Endothelial cell (in vitro differentiated cells): ENCODE measurements at places on chromosomes 3 and 15. TPM values are rescaled to one million over a fixed set of nuclear protein-coding genes. Genes with fewer than 3 reads are reported as not detected.
A peak's percentile ranks its signal among the peaks of the same experiment; 100 is the strongest.

DNA sequence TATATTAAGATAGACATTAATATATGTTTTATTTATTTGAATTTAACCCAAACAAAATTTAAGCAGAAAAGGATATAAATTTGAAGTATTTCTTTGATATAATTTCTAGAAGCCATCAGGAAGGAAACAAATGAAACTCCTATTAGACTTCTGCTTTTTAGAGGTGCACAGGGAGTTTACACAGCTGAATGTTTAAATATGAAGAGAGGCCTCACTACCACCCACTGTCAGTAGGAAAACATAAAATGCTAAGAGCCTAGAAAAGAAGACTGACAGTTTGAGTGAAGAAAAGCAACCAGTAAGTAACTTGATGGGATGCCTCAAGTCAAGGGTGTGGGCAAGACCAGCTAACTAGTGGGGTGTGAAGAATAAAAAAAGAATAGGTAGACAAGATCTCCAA, 19.7 kb downstream of the PLSCR2 start:
- no peak for DNase-seq

DNA sequence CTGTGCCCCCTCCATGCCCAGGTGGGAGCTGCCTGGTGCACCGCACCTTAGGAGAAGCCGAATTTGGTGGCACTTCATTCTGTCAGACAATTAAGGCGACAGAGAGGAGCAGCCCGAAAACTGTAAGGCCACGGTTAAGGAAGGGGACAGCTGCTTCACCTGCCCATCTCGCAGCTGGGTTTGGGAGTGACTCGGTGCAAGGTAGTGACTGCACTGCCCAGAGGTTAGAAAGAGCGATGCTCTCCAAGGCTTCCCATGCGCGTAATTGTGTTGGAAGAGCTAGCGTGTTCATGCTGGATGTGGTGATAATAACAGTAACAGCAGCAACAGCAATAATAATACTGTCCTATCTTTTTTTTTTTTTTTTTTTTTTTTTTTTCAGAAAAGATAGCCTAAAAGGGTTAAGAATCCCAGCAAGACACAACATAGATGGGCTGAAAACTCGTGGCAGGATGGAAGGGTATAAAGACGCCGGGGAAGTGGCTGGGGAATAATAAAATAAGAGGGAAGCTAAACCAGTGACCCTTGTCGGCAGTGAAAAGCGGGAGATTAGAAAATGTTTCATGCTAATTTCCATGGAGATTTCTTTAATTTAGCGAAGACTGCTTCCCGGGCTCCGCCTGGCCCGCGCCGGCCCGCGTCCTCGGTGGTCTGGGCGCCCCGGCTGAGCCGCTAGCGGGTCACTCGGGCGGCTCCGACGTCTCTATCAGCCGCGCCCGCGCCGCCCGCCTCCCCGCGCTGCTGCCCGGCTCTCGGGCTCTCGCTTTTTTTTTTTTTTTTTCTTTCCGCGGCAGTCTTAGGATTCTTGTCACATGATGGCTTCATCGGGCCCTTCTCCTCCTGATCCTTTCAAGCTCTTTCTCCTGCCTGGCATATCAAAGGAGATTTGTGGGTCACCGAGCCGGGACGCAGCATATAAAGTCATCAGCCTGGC, 617.1 kb downstream of the NR2F2 start:
- DNase-seq: peak; percentile 31

CLRN1 gene
- total RNA-seq: not detected

ZNF860 gene
- 1.1 TPM for total RNA-seq

- DNase-seq: no peak
Observed at GRCh38 chr15:62047282-62047827, 12.9 kb downstream of the VPS13C start.

- no peak for DNase-seq
Observed at GRCh38 chr15:63701365-63701764, 104.2 kb downstream of the FBXL22 start.

GRCh38 chr3:125266971-125267370, 54.4 kb upstream of the SLC12A8 start:
- DNase-seq: no peak

GRCh38 chr15:90744759-90745402, 27.7 kb downstream of the BLM start:
- no peak for DNase-seq

- no peak for DNase-seq
Observed at GRCh38 chr15:73915082-73915481, 11.2 kb upstream of the LOXL1 start.

DNA sequence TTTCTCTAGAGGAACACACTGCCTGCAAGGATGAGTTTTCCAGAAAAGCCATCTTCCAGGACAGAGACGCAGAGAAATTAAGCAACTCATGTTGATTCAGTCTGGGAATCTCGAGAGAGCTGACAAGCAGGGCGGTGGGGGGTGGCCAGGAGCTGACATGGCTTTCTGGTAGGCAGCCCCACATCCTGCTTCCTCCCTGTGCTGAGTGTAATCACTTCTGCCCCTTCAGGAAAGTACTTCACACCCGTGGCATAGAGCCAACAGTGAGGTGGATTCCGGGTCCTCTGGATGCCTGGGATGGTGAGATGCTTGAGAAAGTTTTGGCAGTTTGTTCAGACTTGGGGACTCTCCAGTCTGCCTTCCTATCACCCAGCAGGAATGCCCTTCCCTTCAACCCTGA, 221.1 kb downstream of the SLCO3A1 start:
- DNase-seq: no peak

SLC22A13 gene
- 0.21 TPM for total RNA-seq

DNAJB8 gene
- not detected for total RNA-seq

GOLGA8N gene
- total RNA-seq: 2.3 TPM

CASR gene
- total RNA-seq: not detected

GRCh38 chr15:25185156-25185710, 230.4 kb downstream of the SNRPN start:
- no peak for DNase-seq

GRCh38 chr3:158456114-158456513, 114.9 kb upstream of the MLF1 start:
- DNase-seq: no peak

DNA sequence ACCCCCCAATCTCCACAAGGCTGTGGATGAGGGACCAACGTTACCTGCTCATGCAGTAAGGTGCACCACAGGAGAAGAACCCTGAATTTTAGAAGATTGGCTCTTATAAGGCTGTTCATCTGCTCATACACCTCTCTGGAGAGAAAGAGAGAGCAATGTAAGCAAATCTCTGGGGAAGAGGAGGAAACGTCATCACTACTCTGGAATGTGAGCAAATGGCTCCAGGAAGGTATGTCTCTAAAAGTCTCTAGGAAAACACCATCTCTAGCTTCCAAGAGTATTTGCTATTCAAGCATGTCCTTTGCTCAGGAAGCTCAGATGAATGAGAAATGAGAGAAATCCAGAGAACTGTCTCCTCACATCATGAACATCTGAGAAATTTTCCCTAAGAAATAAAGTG, 235.4 kb downstream of the TBL1XR1 start:
- no peak for DNase-seq

- DNase-seq: no peak
Observed at GRCh38 chr15:50124631-50125030, 5.6 kb upstream of the ATP8B4 start.

DNA sequence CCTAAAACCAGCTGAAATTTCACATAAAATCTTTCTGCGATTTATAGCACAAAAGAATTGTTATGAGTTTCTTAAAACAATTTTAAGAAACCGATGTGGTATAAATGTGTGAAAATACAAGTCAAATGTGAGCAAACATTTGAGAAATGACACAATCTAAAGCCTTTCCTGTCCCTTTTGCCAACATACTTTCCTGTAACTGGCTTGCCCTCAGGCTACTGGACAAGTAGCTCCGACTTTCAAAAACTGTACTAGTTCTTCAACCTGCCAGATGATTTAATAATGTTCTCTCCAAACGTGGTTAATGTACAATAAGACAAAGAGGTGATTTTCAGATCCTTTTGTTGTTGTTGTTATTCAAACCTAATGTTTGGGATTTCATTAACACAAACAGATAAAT, 105.9 kb upstream of the ARHGEF26 start:
- no peak for DNase-seq

GRCh38 chr3:177249203-177249602, 51.9 kb upstream of the TBL1XR1 start:
- no peak for DNase-seq

DNA sequence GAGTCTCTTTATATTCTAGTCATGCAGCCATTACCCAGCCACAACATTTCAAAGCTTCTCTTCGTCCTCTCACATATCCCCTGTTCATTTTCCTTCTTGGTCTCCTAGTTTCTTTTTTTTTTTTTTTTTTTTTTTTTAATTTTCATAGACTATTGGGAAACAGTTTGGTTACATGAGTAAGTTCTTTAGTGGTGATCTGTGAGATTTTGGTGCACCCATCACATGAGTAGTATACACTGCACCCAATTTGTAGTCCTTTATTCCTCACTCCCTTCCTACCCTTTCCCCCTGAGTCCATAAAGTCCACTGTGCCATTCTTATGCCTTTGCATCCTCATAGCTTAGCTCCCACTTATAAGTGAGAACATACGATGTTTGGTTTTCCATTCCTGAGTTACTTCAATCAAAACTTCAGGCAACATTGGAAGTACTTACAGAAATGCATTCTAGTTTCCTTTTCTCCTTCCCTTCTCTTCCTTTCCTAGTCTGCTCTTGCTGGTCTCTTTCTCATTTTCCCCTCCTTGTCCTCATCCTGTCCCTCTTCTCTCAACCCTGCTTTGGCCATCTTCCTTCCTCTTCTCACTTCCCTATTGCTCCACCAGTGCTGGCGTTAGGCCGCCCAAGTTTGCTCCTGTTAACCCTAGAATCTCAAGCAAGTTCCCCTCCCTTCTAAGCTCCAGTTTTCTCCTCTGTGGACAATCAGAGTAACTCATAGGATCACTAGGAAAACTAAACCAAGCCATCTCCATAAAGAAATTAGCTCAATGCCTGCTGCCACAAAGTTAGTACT, 4.8 kb downstream of the ATP8B4 start:
- no peak for DNase-seq

- no peak for DNase-seq
Observed at GRCh38 chr3:169295126-169295525, 368.4 kb downstream of the MECOM start.

FBXL2 gene
- total RNA-seq: 11.5 TPM

HTR3E gene
- total RNA-seq: not detected

DNA sequence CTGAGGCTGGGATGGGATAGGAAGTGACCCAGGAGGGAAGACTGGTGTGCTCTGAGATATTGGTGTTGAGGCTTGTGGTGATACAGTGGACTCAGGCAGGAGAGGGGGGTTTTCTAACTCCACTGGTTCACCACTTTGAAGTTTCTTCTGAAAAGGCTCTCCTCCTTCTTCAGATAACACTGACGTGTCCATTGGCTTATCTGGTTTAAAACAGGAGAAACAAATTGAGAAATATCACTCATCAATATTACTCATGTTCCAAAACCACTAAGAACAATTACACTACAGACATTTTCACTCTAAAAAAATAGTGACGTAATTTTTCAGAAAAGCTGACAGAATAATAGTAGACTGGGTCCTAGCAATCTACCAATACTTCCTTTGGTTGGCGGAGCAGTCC, 23.1 kb downstream of the TP53BP1 start:
- no peak for DNase-seq

- no peak for DNase-seq
Observed at GRCh38 chr15:90981681-90982080, 12.7 kb downstream of the PRC1 start.

DNA sequence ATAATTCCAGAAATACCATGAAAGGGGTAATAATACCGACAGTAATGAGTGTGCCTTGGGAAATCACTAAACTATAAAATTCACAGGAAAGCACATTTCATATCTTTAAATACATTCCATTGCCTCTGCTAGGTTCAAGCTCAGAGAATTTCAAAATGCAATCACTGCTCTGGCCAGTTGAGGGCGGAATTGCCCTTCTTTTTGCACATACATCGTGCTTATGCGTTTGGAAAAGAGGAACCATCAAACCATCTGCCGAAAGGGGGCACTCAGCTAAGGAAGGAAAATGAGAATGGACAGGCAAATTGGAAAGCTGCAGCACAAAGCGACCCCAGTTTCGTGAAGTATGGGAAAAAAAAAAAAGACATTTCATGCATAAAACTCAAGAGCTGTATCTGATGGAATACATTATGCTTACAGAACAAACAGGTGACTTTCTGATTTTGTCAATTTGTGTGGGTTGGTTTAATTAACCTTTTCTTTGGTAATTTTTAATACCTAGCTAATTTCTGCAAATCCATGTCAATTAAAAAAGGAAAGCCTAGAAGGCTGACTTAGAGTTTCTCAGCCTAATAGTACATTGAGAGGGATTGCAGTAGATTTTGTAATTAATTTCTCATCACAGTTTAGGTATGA, 61.4 kb downstream of the TUSC7 start:
- DNase-seq: peak; percentile 82

- DNase-seq: no peak
Observed at GRCh38 chr15:70170096-70170699, 72.5 kb upstream of the TLE3 start.

GRCh38 chr3:143884861-143885260, 36.6 kb upstream of the SLC9A9 start:
- no peak for DNase-seq

TRIM71 gene
- total RNA-seq: 74.0 TPM

DNA sequence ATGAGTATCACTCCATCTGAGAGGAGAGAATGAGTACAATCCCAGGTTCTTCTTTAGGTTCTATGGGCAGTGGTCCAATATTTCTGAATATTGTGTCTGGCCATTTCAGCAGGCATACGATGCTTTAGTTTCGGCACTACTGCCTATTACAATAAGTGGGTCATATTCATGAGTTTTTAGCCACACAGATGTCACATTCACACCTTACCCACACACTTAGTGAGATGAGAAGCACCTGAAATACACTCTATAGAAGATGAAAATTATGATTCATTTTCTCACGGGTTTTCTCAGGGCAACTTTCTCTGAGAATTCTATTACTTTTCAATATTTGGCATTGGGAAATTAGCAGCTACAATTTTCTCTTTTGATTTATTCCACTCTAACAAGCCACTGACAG, 132.2 kb downstream of the TGFBR2 start:
- no peak for DNase-seq

FBXW12 gene
- not detected for total RNA-seq

GRCh38 chr15:71352125-71352524, 236.9 kb downstream of the THSD4 start:
- DNase-seq: no peak
